Activated T-cell treated with anti-CD3 and anti-CD28 coated beads, Interleukin-2, amount 50 U/mL, for 1 hour (primary cell): ENCODE measurements at places on chromosomes 13 and 19.
A peak's percentile ranks its signal among the peaks of the same experiment; 100 is the strongest.

GRCh38 chr19:10552510-10553053 is 8.9 kb downstream of the ATG4D start:
- no peak for DNase-seq

DNA sequence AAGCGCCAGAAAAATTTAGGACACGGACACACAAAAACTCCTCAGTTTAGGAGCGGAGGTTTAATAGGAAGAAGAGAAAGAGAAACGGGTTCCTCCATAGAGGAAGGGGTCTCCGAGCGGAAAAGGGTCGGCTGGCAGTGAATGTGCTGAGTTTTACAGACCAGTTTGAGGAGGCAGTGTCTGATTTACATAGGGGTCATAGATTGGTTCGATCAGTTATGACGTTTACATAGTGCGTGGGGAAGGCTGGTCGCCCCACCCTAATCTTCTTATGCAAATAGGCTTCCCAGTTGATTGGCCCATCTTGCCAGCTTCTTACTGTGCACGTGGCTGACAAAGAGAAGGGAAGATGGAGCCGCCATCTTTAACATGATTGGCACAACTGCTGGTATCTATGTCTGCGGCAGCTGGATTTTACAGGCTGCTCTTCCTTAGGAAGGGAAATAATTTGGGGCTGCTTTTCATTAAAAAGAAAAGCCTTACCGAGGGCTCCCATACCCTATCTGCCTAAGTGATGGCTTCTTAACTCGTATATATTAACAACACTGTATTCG is 1.2 kb upstream of the ZNF225 start:
- DNase-seq: no peak

DNA sequence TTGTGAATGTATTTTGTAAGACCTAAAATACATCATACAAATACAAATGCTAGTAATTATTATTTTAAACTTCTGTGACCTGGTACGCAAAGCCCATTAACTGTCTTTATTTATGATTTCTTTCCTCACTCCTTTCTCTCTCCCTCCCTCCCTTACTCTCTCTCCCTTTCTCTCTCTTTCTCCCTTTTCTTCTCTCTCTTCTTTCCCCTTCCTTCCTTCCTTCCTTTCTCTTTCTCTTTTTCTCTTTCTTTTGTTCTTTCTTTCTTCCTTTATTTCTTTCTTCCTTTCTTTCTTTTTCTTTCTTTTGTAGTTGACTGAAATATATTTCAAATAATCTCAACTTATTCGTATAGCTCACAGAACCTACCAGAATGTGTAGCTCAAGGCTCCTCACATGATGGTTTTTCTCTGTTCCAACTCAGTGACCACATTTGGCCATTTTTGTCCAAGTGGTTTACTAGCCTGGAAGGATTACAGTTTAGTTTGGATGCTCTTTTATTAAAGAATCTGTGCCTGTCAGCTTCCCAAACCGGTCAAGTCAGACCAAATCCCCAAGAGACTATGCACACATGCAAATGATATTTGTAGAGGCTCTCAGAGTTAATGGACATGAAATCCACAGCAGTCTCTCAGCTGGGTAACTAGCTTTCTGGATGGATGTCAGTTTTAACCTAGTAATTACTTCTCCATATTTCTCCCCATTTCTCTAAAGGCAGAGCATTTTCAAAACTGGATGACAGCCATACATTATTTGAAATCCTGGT is 71.7 kb downstream of the POSTN start:
- no peak for DNase-seq

- no peak for DNase-seq
These were observed 767.9 kb upstream of the SLITRK6 start for GRCh38 chr13:86567119-86567518.

GRCh38 chr13:103291798-103292572 is 225.8 kb upstream of the SLC10A2 start:
- no peak for DNase-seq

GRCh38 chr19:591099-591958 is 1.6 kb downstream of the HCN2 start:
- DNase-seq: no peak

GRCh38 chr19:29860492-29860891 is 48.7 kb downstream of the CCNE1 start:
- no peak for DNase-seq

- peak; percentile 68 for DNase-seq
These were observed 5.5 kb upstream of the ADAMTS10 start for GRCh38 chr19:8615813-8616596.

DNA sequence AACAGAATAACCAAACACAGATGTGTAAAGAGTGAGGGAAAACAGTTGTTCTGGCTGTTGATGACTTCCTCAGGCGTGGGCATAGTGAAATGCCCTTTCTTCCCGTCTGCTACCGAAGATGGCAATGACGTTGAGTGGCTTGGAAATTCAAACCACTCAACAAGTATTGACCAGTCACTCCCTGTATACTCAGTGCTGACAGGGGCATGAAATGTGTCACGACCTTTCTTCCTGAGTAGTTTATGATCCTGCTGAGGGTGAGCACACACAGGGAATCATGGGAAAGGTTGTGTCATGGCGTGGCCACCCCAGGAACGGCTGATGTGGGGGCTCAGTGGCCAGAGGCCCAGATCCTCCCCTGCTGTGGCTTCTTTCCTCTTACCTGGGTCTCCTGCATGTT is 87.8 kb upstream of the C1QTNF9B start:
- no peak for DNase-seq

DNA sequence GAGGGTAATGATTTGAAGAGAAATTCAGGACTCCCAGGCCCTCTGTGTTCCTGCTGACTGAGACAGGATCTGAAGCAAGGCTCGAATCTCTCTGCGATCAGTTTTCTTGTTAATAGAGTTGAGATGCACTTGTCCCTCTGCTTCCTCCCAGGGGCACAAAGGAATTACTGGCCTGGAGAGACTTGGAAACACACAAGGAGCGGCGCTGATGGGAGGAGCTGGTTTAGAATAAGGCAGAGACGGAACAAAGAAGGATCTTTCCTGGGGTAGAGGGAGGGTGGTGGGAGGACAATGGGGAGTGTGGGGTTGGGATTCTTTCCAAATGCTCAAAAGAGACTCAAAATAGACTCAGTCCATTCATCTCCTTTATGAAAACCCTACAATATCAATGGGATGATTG is 719.1 kb downstream of the UQCRFS1 start:
- no peak for DNase-seq

GRCh38 chr13:32278426-32278825 is 36.7 kb downstream of the ZAR1L start:
- no peak for DNase-seq

DNA sequence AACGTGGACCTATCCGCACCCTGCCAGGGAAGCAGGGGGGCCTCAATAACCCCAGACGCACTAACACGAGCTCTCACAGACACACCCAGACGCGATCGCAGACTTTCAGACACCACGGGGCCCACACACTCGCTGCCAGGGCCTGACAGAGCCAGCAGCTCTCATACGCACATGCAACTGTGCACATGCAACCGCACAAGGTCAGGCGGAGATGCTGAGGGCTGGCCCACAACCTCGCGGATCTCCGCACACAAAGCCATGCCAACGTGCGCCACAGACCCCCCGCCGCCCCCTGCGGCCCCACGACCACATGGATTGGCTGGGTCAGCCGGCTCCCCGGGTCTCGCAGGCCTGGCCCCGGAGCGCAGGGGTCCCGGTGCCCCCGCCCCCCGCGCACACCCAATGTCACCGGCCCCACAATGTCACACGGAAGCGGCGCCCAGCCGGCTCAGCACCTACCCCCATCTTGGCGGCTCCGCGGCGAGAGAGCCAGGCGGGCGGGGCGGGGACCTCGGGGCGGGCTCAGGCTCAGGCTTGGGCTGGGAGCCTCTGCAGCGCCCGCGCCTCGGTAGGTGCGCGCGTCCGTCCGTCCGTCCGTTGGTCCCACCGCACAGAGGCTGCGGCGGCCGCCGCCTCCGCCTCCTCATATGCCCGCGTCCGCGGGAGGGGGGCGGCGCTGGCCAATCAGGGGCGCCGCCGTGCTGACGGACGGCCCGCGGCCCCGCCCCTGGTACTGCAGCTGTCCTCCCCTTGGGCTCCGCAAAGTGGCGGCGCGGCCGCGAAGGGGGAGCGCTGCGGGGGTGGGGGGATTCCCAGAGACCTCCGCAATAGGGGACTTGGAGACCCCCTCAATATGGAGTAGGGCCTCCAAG is at the start of gene ATP1A3:
TSS of gene ATP1A3 (minus strand) at position 619 of the 872 bp plus-strand sequence. CDS start at position 465, 154 bp downstream.
- DNase-seq: peak; percentile 74

DNA sequence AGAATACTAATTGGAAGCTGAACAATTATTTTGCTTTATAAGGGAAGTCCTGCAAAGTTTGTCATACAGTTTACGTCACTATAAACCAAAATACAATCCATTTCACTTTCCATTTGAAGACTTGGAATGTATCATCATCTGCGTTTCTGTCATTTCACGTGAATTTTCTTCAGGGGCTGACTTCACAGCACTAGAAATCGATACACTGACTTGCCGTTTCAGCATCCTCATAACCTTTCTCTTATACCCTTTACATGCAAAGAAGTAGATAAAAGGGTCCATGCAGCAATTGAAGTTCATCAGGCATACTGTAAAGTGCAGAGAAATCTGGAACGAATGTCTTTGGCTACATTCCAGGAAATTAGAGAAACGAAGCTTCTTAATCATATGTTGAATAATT is 12.2 kb downstream of the GPR183 start:
- DNase-seq: no peak

GRCh38 chr19:7618771-7619510 is 10.4 kb downstream of the XAB2 start:
- DNase-seq: no peak

DNA sequence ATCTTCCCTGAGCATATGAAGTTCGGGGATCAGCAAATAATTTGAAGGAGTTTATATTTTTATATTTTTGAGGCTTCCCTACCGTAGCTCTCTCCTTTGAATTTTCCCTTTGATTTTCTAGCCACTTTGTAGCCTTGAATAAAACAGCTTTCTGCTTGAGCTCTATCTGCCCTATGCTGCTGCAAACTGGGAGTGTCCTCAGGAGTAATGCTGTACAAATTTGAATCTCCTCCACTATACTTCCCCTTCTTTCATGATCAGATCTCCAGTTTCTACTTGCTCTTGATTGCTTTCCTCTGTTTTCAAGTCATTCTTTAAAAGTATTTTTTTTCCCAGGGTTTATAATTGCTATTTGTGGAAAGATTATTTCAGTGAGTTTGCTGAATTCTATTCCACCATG is 14.6 kb downstream of the PDS5B start:
- no peak for DNase-seq

DNA sequence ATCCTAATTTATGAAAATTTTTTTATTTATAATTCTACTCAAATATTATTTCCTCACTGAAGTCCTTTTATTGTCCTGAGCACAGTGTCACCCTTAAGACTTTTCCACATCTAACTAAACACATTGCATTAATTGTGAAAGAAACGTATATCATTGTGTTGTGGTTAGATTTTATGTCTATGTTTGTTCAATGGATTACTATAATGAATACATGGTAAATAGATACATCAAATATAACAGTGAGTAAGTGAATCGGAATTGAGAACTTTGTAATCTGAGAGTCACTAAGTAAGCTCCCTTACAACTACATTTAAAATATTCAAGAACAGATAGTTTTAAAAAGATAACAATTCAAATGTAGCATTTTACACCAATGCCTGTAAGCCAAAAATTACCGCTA is 417.6 kb upstream of the PCDH20 start:
- DNase-seq: no peak

GRCh38 chr19:17910791-17911360 is 21.9 kb upstream of the CCDC124 start:
- DNase-seq: no peak

DNA sequence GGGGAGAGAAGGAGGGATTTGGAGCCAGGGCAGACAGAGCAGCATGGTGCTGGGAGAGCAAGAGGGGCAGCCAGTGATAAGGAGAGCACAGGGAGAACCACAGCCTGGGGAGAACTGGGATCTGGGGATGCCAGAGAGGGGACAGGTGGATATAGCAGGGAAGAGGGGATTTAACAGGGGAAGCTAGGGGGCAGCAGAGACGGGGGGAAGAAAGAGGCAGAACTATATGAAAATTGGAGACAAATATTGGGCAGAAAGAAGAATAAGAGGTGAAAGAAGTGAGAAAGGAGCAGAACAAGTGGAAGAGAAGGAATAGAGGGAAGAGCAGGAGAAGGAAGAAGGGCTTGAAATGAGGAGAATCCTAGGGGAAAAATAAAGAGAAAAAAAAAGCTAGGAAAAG is 6.5 kb upstream of the ZNF528 start:
- DNase-seq: no peak

DNA sequence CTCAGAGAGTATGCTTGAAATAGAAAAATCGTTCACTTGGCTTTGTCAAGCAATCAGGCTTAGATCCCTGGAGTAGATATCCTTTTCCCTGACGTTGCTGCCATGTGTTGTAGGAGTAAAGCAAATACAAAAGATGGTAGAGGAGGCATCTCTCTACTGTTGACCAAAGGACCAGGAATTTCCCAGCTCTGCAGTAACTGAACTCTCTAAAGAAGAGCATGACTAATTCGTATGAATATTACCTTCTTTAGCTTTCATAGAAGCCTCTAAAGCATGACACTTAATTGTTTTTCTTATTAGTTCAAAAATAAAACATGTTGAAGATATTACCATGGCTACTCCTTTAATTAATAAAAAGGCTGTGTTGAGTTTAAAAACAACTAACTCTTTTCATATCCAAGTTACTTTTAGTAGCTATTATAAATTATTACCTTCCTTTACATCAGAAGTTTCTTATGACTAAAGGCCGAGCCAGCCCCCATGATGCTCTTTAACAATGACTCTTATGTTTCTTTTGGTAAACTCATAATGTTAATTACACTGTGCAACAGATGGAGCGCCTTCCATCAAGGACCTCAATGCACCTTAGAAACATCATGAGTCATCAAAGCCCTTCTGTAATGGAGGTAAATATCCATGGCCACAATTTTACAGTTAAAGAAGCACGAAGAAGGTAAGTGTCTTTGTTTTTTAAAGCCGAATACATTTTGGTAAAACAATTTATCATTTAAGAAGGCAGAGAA is 352.4 kb downstream of the KLF5 start:
- DNase-seq: no peak

DNA sequence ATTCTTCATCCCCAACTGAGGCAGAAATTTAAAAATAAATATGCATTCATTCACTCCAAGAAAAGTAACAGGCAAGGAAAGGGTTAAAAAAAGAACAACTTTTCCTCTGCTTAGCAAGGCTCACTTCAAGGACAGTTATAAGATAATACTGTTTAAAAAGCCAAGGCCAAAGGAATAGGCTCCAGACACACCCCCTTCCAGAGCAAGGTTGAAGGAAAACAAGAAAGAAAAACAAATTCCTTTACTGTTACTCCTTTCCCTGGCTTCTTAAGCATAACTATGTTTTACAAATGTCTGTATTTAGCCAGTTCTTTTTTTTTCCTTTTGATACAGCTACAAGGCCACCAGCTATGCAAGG is 8.5 kb downstream of the SIGLEC11 start:
- no peak for DNase-seq

- DNase-seq: no peak
These were observed 1098.5 kb downstream of the EFNB2 start for GRCh38 chr13:105436943-105437342.
